ENCODE measurements at places on chromosomes 1 and 21.
A peak's percentile ranks its signal among the peaks of the same experiment; 100 is the strongest.

- DNase-seq, result no peak
These were observed 12.2 kb downstream of the HDAC1 start for GRCh38 chr1:32303997-32304622.

GRCh38 chr1:31580891-31581603, 4.7 kb downstream of the TINAGL1 start:
- DNase-seq, result no peak

- DNase-seq, result no peak
These were observed 38.2 kb downstream of the ARID1A start for GRCh38 chr1:26733982-26734381.

GRCh38 chr1:45328680-45329079, 2.0 kb downstream of the HPDL start:
- DNase-seq, result no peak

GRCh38 chr1:65355031-65355712, 45.8 kb downstream of the DNAJC6 start:
- DNase-seq, result no peak

DNA sequence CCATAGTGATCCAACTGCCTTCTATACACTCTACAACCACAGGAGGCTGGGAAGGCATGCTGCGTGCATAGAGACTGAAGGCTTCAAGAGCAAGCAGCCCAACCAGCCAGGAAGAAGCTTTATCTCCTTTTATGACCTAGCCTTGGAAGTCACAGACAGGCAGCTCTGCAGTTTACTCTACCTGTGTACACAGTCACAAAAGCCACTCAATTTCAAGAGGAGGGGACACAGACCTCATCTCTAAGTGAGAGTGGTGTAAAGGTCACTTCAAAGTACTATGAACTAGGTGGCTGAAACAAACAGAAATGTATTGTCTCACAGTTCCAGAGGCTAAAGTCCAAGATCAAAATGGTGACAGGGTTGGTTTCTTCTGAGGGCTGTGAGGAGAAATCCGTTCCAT, 69.6 kb upstream of the GJB5 start:
- no peak for DNase-seq

DNA sequence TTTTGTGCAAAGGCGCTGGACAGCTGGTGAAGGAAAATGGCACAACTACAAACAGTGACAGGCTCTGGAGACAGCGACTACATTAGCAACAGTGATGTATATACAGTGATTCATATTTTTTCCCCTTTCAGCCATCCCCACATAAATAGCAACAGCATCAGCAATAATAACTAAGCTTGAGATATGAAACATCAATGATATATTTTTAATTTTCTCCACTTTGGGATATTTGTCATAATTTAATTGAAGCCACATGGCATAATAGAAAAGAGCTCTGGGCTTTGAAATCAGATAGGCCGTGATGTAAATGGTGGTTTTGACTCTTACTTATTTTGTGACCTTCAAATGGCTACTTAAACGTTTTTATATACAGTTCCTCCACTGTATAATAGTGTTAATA, 764.3 kb upstream of the PRMT6 start:
- DNase-seq, result no peak

DNA sequence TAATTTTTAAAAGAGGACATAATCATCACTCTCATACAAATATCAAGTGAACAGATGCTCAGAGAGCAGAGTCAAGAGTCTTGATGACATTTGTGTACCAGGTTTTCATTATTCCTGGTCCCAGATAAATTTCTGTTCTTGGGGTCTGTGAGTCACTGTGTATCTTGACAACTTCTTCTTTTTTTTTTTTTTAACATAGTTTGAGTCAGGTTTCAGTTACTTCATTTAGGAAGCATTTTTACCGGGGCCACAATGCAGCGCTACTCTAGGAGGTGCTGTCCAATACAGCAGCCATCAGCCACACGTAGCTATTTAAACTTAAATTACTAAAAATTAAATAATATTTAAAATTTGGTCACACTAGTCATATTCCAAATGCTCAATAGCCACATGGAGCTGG, 188.1 kb upstream of the SAMSN1 start:
- DNase-seq, result no peak

GRCh38 chr1:153174624-153175023, 23.9 kb upstream of the SPRR2G start:
- DNase-seq, result no peak

- peak; percentile 6 for DNase-seq
These were observed 51.0 kb downstream of the GADD45A start for GRCh38 chr1:67735806-67736627.

- DNase-seq, result no peak
These were observed 3.6 kb upstream of the RASSF5 start for GRCh38 chr1:206503591-206504362.

GRCh38 chr1:27342391-27342777, 562 bp downstream of the SYTL1 start:
- DNase-seq, result no peak

DNA sequence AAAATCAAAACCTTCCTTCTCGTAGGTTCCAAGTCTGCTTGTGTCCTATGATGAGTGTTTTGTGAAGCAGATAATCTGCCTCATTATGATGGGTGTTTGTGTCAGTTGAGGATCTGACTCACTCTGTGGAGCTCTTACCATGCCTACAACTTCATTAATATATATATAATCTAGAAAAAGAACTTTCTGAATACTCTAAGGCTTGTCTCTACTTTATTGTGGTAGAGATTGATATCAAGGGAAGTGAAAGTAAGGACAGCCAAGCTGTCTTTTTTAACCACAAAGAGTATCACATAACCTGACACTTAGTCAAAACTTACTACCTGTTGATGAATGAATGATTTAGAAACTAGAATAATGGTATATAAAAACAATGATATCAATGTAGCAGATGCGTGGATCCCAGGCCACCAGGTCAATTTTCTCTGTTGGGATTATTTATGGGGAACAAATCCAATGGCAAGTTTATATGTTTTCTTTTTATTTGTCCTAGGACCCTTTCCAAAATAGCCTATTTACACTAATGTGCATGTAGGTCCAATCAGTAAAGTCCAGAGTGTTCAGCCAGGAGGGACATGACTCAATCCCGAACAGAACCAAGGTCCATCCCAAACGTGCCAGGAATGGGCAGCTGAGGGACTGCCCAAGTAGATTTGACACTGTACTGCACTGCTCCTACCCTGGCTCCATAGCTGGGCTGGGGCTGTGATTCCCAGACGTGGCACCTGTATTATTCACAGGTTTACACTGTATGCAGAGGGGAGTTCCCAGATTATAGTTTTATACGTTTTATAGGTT, 182.3 kb upstream of the GREM2 start:
- DNase-seq, result no peak

DNA sequence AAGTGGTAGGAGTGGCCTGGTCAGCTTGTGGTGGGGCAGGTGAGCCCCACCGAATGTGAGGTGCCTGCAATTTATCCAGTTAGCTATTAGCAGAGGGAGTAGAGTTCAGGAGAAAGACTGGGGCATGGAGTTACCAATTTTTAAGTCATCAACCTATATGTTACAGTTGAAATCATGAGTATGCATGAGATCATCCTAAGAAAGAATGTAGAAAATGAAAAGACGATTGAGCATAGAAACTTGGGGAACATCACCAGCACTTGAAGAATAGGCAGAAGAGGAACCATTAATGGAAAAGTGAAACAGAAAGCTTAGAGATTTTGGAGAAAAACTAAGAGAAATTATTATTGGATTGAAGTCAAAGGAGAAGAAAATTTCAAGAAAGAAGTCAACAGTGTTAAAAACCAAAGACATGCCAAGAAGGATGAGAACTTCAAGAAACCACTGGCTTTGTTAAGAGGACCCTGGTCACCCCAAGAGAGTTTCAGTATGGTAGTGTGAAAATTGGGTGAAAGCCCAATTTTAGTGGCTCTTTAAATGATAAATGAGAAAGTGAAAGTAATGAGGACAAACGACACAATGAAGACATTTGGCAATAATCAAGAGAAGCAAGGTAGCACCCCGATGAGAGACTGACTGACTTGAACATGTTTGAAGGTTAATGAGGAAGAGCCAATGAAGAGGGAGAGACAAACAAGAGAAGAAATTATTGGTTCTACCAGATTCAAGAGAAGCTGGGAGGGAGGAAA, 36.7 kb downstream of the DNASE2B start:
- no peak for DNase-seq

- DNase-seq, result no peak
These were observed 363.8 kb upstream of the PKN2 start for GRCh38 chr1:88320291-88320690.

DNA sequence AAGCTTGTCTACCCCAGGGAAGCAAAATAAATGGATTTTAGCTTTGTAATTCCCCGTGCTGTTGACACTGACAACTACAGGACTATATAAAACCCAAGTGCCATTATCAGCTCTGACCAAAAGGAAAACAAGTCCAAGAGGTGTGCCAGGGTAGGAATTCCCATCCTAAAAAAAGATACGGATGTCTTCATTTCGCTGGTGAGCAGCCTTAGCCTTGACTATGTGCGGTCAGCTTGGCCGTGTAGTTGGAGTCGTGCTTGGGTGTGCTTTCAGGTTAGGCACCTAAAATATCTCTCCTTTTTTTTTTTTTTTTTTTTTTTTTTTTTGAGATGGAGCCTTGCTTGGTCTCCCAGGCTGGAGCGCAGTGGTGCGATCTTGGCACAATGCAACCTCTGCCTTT, 28.9 kb upstream of the ACTN2 start:
- DNase-seq, result no peak

Measured in neural crest cell (in vitro differentiated cells).